ENCODE measurements at places on chromosomes 4 and X. TPM values are rescaled to one million over a fixed set of nuclear protein-coding genes. Genes with fewer than 3 reads are reported as not detected.

Gene EXOC1L
- total RNA-seq, result not detected

Gene CDKN2AIP
- total RNA-seq, result 25.3 TPM

Gene CXorf65
- not detected for total RNA-seq

Gene BGN
- 1.6 TPM for total RNA-seq

DNA sequence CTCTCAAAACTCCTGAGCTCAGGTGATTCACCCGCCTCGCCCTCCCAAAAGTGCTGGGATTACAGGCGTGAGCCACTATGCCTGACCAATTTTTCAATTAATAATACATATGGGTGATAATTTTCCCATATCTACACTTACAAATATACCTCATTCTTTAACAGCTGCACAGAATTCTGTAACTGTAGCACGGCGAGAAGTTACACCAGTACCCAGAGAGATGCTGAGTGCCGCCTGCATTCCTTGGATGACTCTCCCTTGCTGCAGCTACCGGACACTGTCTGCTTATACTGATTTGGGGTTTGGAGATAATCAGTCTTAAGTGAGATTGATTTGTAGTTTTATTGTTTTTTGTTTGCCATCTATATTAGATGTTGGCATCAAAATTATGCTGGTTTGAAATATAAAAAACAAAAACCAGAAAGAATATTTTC lies 5.8 kb downstream of the TIFA start:
- DNase-seq, result no peak

Gene KLHL13
- 93.3 TPM for total RNA-seq

- no peak for DNase-seq
Observed at GRCh38 chrX:104679175-104679574, 113.2 kb downstream of the IL1RAPL2 start.

Gene SMR3B
- not detected for total RNA-seq

DNA sequence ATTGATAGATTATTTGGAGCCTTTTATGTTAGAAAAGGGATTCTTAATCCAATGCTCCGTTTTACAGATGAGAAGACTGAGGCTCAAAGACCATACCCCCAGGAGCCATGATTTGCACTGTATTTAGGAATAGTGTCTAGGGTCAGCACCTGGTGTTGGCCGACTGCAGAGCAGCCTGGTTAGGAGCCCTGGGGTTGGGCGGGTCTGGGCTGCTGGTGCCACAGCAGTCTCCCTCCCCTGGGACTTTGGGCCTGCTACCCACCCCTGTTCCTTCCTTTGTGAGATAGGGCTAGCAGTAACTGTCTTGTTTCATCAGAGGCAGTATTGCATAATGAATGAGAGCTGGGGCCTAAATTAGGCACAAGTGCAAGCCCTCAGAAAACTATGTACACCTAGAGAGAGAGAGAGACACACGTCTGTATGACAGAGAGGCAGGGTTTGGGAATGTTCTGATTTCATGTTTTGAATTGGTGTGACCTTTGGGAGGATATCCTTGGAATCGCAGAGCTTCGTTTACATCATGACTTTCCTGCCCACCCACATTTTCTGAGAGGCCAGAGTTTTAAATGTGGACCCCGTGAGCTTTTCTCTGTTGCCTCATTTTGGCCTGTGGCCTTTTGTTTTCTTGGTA lies 111.7 kb downstream of the PTTG2 start:
- no peak for DNase-seq

Gene USO1
- total RNA-seq, result 48.9 TPM

GRCh38 chr4:84879651-84880200 lies 86.8 kb downstream of the WDFY3 start:
- no peak for DNase-seq

Gene BMP3
- total RNA-seq, result 5.7 TPM

- DNase-seq, result no peak
Observed at GRCh38 chr4:48831532-48832030, 693 bp downstream of the OCIAD1 start.

- DNase-seq, result peak; percentile 53
Observed at GRCh38 chr4:1855333-1856070, 454 bp downstream of the LETM1 start.

DNA sequence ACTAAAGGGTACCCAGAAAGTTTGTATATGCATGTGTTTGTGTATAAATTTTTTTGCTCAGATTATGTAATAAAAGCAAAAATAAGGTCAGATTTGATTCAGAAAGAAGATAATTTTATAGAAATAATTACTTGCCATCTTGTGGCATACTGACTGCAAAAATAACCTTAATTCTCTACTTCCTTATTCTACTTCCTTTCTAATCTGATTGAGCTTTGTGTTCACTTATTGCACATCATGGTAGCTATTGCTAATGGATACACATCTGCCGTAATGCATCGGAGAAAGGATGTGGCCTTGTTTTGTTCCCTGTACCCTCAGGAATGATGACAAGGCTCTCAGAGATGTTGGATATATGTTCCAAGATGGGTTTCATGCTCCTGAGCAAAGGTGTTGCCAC lies 10.5 kb upstream of the GNPDA2 start:
- DNase-seq, result no peak

DNA sequence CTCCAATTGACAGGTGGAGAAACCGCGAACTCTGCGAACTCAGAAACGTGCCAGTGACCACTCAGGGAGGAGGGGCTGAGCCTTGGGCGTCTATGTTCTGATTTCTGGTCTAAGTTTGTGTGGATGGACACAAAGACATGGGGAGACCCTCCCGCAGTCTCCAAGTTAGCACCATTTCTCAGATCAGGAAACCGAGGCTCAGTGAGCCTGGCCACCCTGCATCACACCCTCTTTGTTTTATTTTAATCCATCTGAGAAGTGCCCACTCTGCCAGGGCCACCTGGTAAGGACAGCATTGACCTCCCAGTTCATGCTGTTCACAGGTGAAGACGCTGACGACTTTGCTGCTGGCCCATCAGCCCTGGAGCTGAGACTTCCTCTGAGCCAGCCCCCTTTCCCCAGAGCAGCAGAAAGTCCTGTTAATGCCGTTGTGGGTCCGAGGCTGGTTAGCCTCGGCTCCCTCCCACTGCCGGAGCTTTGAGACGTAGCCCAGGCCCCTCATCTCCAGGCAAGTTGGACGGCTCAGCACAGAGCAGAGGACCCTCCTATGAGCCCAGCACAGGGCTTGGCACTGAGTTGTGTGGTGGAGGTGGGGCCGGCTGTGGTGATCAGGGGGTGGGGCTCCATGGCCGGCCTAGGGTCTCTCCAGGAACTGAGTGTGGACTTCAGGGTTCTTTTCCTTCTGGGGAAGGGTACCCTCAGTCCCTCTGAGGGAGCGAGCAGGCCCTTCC lies 43.7 kb downstream of the PSAPL1 start:
- no peak for DNase-seq

DNA sequence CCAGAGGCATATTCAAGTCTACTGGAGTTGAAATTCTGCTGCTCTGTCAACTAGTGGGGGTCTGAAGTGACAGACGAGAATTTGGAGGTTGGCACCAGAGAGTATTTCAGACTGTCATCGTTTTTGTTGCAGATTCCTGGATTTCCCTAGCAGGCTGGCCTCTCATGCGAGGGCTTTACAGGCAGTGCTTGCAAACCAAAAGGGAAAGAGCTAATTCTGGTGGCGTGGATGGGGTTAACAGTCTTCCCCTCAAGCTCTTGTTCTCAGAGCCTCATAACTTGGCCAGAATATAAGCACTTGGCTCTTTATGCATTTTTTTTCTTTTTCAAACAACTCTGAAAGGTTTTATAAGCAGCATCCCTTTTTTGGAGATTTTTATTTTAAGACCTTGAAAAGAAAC lies at the start of gene SPARCL1:
Gene SPARCL1, minus strand, starts transcription at position 190 of the 400 bp plus-strand sequence. CDS start 29,802 bp downstream, outside the sequence.
- no peak for DNase-seq

Gene MAOA
- 13.5 TPM for total RNA-seq

GRCh38 chrX:18491587-18492340 lies 66.4 kb downstream of the CDKL5 start:
- DNase-seq, result no peak

DNA sequence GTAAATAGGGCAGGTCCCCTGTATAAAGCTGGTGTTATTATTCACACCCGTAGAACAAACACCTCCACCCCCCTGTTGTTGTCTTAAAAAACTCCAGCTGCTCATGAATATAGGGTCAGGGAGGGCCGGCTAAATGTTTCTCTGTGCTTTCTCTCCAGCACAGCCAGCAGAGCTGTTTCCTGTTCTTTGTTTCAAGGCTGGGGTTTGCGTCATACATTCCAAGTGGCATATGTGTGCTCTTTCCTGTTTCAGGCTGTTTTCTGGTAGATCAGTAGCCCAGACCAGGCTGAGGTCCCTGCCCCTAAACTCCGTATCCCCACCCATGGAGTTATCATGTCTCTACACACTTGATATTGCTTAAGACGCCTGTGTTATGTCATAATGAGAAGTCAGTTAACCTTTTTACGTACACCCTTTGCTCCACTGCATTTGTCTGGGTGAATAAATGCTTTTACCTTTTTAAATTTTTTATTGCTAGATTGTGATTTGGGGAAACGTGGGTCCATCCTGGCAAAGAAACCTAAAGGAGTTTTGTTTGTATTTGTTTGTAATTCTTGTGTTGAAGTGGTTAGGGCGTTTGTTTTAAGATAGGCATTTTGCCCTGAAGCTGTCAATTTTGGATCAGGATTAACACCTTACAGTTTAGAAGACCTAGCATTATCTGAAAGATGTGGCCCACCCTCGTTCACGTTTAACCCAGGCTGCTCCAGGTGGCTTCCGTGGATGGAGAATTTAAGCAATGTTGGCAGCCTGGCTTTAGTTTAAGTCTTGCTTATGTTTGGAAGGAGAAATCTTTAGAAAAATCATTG lies 3.3 kb downstream of the KLF3 start:
- peak; percentile 54 for DNase-seq

Gene TRIM61
- 1.6 TPM for total RNA-seq

Gene ALPK1
- 4.9 TPM for total RNA-seq

DNA sequence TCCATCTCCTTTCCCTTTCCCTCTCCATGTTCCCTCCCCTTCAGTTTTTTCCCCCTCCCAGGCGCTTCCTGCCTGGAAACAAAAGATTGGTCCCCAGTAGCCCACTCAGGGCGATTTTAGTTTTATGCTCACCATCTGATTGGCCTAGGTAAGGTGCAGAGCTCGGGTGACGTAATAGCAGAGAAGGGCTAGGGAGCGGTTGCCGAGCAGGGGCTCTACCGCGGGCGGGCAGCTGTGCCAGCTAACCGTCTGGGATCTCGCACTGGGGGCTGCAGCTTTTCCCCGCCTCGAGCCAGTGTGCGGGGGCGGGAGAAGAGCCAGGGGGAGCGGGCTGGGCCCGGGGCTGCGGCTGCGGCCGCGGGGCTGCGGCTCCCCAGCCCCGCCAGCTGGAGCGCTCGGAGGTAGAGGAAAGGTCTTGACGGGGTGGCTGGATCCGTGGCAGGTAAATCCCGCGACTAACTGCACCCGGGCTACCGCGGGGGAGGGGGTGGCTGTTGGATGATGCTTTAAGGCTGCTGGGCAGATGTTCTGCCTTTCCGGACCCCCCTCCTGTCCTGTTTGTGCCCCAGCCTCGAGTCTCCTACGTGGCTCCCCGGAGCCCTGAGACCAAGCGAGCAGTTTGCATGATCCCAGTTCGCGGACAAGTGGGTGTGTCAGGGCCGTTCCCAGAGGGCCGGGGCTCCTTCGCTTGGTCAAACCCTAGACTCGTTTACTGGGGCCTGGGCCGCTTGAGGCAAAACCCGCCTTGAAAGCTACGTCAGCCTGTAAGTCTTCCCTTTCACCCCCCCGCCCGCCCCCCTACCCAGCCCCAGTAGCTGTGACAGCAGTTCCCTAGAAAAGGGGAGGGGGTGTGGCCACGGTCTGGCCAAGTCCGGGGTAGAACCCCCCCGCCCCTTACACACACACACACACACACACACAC lies at the start of gene PAK3:
Gene PAK3, plus strand, starts transcription at position 218 of the 922 bp plus-strand sequence. CDS start 26,913 bp downstream, outside the sequence.
- no peak for DNase-seq

GRCh38 chr4:74262522-74262921 lies 45.7 kb upstream of the EPGN start:
- no peak for DNase-seq

Gene PITX2
- not detected for total RNA-seq

Gene SSX2
- not detected for total RNA-seq

Gene PIGA
- 16.7 TPM for total RNA-seq
